ENCODE measurements at places on chromosomes 3 and 15. TPM values are rescaled to one million over a fixed set of nuclear protein-coding genes. Genes with fewer than 3 reads are reported as not detected.
A peak's percentile ranks its signal among the peaks of the same experiment; 100 is the strongest.

The PRKAR2A gene
- 26.8 TPM for total RNA-seq

DNA sequence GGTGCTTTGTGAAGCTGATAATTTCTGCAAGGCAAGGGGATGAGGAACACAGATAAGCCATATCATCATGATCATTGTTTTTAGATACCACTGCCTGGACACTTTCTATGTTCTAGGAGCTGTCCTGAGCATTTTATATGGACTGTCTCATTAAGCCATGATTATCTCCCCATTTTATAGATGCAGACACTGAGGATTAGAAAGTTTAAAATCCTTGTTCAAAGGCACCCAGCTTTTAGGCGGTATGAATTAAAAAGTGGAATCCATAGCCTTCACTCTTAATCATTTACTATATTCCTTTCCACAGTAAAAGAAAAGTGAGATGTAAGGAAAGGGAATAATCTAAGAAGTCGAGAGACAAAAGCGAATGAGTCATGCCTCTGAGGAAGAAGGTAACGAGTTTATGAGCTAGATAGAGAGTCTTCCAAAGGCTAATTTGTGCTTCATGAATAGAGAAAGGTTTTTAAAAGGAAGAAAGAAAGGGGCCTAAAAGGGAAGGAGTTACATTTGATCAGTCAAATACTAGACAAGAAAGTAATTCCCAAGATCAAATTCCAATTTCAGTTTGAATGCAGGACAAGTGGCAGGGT is 856.0 kb downstream of the FHIT start:
- H3K27ac ChIP-seq: no peak overlapping the region
- H3K4me3 ChIP-seq: no peak overlapping the region
- DNase-seq: no peak

DNA sequence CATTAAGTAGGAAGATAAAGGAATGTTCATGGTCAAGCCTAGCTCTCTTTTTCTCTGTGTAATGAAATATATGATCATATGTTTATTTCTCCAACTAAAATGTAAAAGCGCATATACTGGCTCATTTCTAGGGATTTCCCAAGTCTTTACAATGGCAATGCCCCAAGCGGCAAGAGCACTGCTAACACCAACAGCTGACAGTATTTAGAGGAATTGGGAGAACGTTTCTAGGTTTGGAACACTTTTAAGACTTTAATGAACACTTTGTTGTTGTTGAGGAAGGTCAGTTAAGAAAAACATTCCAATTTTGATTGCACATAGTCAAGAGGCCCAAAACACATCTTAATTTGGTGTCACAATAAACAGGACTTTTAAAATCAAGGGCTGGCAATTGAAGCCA is 132.7 kb downstream of the ATP8B4 start:
- H3K4me3 ChIP-seq: no peak overlapping the region
- no peaks in the 10 kb centered on the region for H3K36me3 ChIP-seq
- DNase-seq: no peak
- H3K27me3 ChIP-seq: no peaks in the 10 kb centered on the region

- H3K27me3 ChIP-seq: no peaks in the 10 kb centered on the region
- no peaks in the 10 kb centered on the region for H3K36me3 ChIP-seq
- no peaks in the 10 kb centered on the region for H3K4me1 ChIP-seq
- DNase-seq: no peak
- H3K4me3 ChIP-seq: no peak overlapping the region
These were observed 448.1 kb upstream of the WNT5A start for GRCh38 chr3:55935241-55935640.

The GALNT15 gene
- 12.9 TPM for total RNA-seq

GRCh38 chr3:65808407-65808806 is 230.3 kb downstream of the MAGI1 start:
- no peaks in the 10 kb centered on the region for H3K27me3 ChIP-seq
- no peaks in the 10 kb centered on the region for H3K36me3 ChIP-seq
- H3K4me1 ChIP-seq: peaks cover 17% of the 10 kb centered on the region
- H3K27ac ChIP-seq: no peak overlapping the region

The TIMP4 gene
- not detected for total RNA-seq

DNA sequence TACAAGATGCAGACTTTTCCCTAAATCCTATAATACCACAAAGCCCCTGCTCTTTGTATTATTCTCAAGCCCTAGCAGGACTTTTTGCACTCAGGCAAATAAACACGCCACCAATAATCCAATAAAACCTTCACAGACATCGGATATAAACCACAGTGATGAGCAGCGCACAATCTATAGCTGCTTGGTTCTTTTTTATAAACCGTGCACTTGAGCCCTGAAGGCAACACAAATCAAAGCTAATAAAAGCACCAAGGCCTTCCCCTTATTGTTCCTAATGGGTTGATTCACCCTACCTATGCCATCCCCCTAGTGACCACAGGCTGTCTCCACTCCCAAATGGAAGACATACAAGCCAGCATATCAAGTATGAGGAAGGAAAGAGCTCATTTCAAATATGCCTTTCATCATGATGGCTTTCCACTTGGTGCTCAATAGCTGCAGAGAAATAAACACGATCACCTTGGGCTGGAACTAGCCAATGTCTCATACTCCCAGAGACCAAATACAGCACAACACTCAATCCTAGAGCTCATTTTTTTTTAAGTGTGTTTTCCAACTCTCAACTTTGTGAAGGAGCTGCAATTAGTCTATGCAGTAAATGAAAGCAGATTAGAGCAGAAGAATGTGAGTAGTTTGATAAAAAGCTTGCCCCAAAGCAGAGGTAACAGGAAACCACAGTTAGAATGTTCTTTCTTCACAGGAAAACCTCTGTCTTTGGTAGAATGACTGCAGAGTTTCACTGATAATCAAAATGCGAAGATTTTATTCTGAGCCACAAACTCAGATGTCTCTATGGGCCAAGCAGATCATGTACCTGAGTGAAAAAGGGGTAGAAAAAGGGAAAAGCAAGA is 573.9 kb downstream of the AGBL1 start:
- no peaks in the 10 kb centered on the region for H3K36me3 ChIP-seq
- DNase-seq: no peak
- no peaks in the 10 kb centered on the region for H3K27me3 ChIP-seq

The PLA2G4D gene
- total RNA-seq: not detected

The RETNLB gene
- total RNA-seq: not detected

- H3K4me3 ChIP-seq: no peak overlapping the region
- H3K4me1 ChIP-seq: peaks cover 37% of the 10 kb centered on the region
- no peaks in the 10 kb centered on the region for H3K27me3 ChIP-seq
- H3K36me3 ChIP-seq: no peaks in the 10 kb centered on the region
- peak; percentile 79 for DNase-seq
- H3K27ac ChIP-seq: peak overlapping the region; percentile 16
These were observed 185.1 kb upstream of the TGFBR2 start for GRCh38 chr3:30421266-30421665.

DNA sequence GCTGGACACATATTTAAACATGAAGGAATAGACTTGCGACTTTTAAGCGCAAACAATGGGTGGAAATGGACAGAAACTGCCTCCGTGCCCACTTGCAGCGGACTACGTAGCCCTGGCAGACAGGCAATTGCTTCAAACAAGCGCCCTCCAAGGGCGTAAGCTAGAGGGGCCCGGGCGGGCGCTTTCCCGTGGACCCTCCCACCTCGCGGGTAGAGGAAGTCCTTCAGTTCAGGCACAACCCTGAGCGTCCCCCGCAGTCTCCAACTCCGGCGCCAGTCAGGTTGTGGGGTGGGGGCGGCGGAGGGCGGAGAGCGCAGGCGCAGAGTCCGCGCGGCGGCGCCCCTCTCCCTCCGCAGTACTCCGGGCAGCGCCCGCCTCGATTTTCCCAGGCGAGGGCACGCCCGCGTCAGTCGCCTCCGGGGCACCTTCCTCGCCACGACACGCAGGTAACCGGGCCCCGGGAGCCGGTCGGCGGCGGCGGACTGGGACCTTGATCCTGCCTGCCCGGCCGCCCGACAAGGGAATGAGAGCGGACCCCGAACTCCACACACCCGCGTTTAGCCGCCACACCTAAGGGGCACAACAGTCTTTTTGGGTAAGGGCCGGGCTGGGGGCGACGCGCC is at the start of gene SLC35G2:
SLC35G2 (plus strand) TSS at position 358 of the 623 bp plus-strand sequence. CDS start 35,335 bp downstream, outside the sequence.
- peak; percentile 59 for DNase-seq
- peak within 1 kb of the TSS; percentile 73 for H3K4me3 ChIP-seq
- H3K36me3 ChIP-seq: no peaks in the 10 kb centered on the region
- H3K4me1 ChIP-seq: 0 out of 2 replicates have a peak, but pooled peaks cover 3% of the 10 kb centered on the region
- H3K27ac ChIP-seq: peak within 1 kb of the TSS; percentile 79

The SLC2A2 gene
- total RNA-seq: not detected

GRCh38 chr3:38842266-38842965 is 26.4 kb upstream of the SCN10A start:
- no peak overlapping the region for H3K27ac ChIP-seq
- no peaks in the 10 kb centered on the region for H3K4me1 ChIP-seq
- DNase-seq: no peak

- no peak overlapping the region for H3K27ac ChIP-seq
- H3K4me1 ChIP-seq: no peaks in the 10 kb centered on the region
- no peak overlapping the region for H3K4me3 ChIP-seq
- H3K36me3 ChIP-seq: no peaks in the 10 kb centered on the region
- H3K27me3 ChIP-seq: no peaks in the 10 kb centered on the region
These were observed 56.7 kb upstream of the MYRIP start for GRCh38 chr3:39752751-39753150.

The PEX11A gene
- total RNA-seq: 11.5 TPM

GRCh38 chr3:34016925-34017587 is 218.6 kb downstream of the PDCD6IP start:
- DNase-seq: no peak
- no peaks in the 10 kb centered on the region for H3K36me3 ChIP-seq
- no peak overlapping the region for H3K27ac ChIP-seq
- peaks cover 32% of the 10 kb centered on the region for H3K4me1 ChIP-seq

GRCh38 chr3:134608771-134609435 is 41.9 kb downstream of the KY start:
- H3K36me3 ChIP-seq: no peaks in the 10 kb centered on the region
- no peaks in the 10 kb centered on the region for H3K27me3 ChIP-seq
- no peak overlapping the region for H3K27ac ChIP-seq

The SYNPR gene
- not detected for total RNA-seq

The CNTN6 gene
- not detected for total RNA-seq

The DNAH12 gene
- total RNA-seq: not detected

- no peaks in the 10 kb centered on the region for H3K4me1 ChIP-seq
- H3K36me3 ChIP-seq: 0 out of 2 replicates have a peak, but pooled peaks cover 5% of the 10 kb centered on the region
- DNase-seq: no peak
- H3K27me3 ChIP-seq: no peaks in the 10 kb centered on the region
These were observed 96.1 kb downstream of the RSRC1 start for GRCh38 chr3:158205994-158206393.

The RAB6B gene
- total RNA-seq: 0.38 TPM

- H3K4me3 ChIP-seq: peak overlapping the region; percentile 59
- H3K4me1 ChIP-seq: peaks cover 48% of the 10 kb centered on the region
- 0 out of 2 replicates have a peak overlapping the region, but pooled peaks have one; percentile 22 for H3K27ac ChIP-seq
- DNase-seq: peak; percentile 54
These were observed 34.3 kb downstream of the GOLIM4 start for GRCh38 chr3:168061332-168061996.

The ECE2 gene
- total RNA-seq: not detected

GRCh38 chr3:100650651-100651619 is 41.5 kb downstream of the ADGRG7 start:
- H3K4me1 ChIP-seq: peaks cover 14% of the 10 kb centered on the region
- peak; percentile 89 for DNase-seq
- H3K27ac ChIP-seq: peak overlapping the region; percentile 45
- peaks cover 31% of the 10 kb centered on the region for H3K27me3 ChIP-seq
- H3K36me3 ChIP-seq: no peaks in the 10 kb centered on the region
- peak overlapping the region; percentile 36 for H3K4me3 ChIP-seq

The GUCA1C gene
- not detected for total RNA-seq

The DPH3 gene
- total RNA-seq: 27.1 TPM

- H3K27me3 ChIP-seq: peaks cover 16% of the 10 kb centered on the region
- DNase-seq: no peak
- no peak within 1 kb of the TSS for H3K27ac ChIP-seq
- no peaks in the 10 kb centered on the region for H3K36me3 ChIP-seq
These were observed at the start of gene SLC38A3 for GRCh38 chr3:50204804-50205412. TSS of gene SLC38A3 (plus strand) at chr3:50205271. CDS start at chr3:50214200, 8,929 bp downstream.

DNA sequence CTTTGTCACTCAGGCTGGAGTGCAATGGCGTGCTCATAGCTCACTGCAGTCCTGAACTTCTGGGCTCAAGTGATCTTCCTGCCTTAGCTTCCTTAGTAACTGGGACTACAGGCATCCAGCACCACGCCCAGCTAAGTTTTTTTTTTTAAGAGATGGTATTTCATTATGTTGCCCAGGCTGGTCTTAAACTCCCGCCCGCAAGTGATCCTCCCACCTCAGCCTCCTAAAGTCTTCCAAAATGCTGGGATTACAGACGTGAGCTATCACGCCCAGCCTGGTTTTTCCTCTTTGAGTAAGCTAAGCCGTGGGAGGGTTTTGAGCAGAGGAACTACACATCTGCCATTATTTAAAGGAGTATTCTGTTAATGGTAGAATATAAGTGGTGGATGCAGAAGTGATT is 7.4 kb upstream of the LRRFIP2 start:
- no peak overlapping the region for H3K4me3 ChIP-seq
- peak; percentile 89 for DNase-seq
- H3K4me1 ChIP-seq: peaks cover 54% of the 10 kb centered on the region

GRCh38 chr3:11482021-11482420 is 161.7 kb downstream of the VGLL4 start:
- H3K27ac ChIP-seq: no peak overlapping the region
- peaks cover 22% of the 10 kb centered on the region for H3K4me1 ChIP-seq
- DNase-seq: no peak
- H3K27me3 ChIP-seq: no peaks in the 10 kb centered on the region
- H3K4me3 ChIP-seq: no peak overlapping the region

GRCh38 chr3:53149699-53150098 is 11.3 kb upstream of the PRKCD start:
- no peaks in the 10 kb centered on the region for H3K36me3 ChIP-seq
- no peak overlapping the region for H3K4me3 ChIP-seq
- H3K27me3 ChIP-seq: no peaks in the 10 kb centered on the region
- DNase-seq: no peak
- H3K4me1 ChIP-seq: peaks cover 9% of the 10 kb centered on the region

The PROS1 gene
- total RNA-seq: 25.6 TPM

DNA sequence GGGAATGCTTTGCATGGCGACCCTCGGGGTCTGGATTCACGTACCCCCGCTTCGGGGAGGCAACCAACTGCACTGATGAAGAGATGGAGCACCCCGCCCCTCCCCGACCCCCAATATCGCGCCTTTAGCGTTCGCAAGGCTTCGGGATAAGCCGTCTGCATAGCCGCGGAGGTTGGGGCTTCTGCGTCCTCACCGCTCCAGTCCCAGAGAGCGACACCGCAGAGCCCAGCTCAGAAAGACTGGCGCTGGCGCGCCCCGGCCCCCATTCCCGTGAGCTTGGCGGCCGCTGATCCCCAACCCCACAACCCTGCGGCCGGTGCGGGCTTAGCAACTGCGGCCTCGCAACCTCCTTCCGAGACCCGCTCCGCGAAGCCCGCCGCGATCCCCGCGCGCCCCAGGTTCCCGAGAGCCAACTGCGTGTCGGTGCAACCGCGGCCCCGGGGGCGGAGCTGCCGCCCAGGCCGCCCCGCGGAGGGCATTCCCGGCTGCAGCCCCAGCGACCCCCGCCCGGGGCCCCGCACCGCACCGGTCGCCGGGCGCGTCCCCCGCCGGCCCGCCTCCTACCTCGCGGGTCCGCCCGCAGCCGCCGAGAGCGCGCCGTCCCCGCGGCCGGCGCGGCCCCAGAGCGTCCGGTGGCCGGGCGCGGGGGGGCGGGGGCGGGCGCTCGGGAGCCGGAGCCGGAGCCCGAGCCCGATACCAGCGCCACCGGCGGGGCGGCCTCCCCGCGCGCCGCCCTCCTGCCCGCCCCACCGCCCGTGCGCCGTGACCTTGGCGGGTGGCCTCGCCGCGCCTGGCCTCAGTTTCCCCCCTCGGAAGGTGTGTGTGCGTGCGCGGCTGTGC is 79.5 kb downstream of the IQSEC1 start:
- H3K27ac ChIP-seq: no peak overlapping the region
- DNase-seq: peak; percentile 50
- peak overlapping the region; percentile 78 for H3K4me3 ChIP-seq
- H3K4me1 ChIP-seq: peaks cover 13% of the 10 kb centered on the region
- no peaks in the 10 kb centered on the region for H3K36me3 ChIP-seq

The TOPBP1 gene
- total RNA-seq: 21.0 TPM

GRCh38 chr3:42660898-42661297 is 7.4 kb downstream of the ZBTB47 start:
- no peak overlapping the region for H3K4me3 ChIP-seq
- no peak for DNase-seq
- H3K4me1 ChIP-seq: peaks cover 14% of the 10 kb centered on the region

Data from GM23248 (cell line).